MCF 10A (cell line): ENCODE measurements at places on chromosomes 2 and 18. TPM values are rescaled to one million over a fixed set of nuclear protein-coding genes. Genes with fewer than 3 reads are reported as not detected.

DNA sequence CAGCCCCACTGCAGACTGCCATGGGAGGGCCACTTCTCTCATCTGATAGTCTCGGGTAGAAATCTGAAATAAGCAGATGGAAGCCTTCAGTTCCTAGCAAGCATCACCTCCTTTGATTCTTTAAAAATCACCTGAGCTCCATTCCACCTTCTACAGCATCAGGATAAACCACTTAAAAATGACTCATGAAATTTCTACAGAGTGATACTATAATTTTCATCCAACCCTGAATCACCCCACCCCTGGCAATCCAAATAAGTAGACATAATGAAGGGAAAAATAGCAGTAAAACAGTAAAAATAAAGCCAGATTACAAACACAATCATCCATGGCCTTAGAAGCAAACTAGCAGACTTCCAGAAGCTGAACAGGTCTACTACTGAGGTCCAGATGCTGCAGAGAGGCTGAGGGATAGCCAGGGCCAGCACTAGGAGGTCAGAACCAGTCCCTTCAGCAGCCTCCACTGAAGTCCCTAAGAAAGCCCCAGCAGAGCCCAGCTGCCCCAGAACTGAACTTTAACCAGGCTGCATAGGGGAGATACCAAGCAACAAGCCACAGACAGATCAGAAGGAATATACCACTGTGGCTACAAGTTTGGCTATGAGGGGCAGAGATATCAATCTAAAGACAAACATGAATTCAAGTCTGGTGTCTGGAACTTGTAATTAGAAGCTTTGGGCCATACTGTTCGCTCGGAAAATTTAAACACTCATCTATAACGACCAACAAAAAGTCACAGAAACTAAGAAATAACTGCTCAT lies 54.7 kb upstream of the RNU4ATAC start:
- H3K27ac ChIP-seq: peak overlapping the region; percentile 49
- DNase-seq: no peak
- H3K4me3 ChIP-seq: no peak overlapping the region
- peaks cover 59% of the 10 kb centered on the region for H3K4me1 ChIP-seq
- no peaks in the 10 kb centered on the region for H3K27me3 ChIP-seq

Gene RESP18
- not detected in 2 replicates for total RNA-seq

Gene TUBA4A
- total RNA-seq: 37.2 and 80.5 TPM in 2 replicates

DNA sequence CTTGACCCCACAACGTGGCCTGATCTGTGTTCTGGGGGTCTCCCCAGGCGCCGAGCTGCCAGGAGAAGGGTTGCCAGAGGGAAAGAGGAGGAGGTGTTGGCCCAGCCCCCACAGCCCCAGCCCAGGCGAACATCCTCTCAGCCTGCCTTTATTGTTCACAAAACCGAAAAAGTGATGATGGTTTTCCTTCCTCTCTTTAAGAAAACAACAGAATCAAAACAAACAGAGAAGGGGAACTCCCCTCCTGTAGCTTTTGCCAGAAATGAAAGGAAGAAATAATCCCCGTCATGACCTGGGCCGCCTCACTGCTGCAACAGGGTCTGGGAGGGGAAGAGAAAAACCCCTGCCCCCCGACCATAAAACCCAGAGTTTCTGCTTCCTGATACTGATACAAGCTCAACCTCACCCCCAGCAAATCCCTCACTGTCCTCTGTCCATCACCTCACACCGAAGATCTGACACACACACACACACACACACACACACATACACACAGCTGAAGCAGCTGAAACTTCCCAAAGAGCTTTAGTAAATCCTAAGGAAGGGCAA lies 52.0 kb downstream of the ZFP36L2 start:
- H3K27me3 ChIP-seq: no peaks in the 10 kb centered on the region
- no peak overlapping the region for H3K4me3 ChIP-seq
- DNase-seq: no peak
- H3K27ac ChIP-seq: no peak overlapping the region

- no peak overlapping the region for H3K4me3 ChIP-seq
- H3K36me3 ChIP-seq: no peaks in the 10 kb centered on the region
- no peak for DNase-seq
- H3K27me3 ChIP-seq: no peaks in the 10 kb centered on the region
- H3K4me1 ChIP-seq: no peaks in the 10 kb centered on the region
- no peak overlapping the region for H3K27ac ChIP-seq
Measured at GRCh38 chr2:29039718-29040480, 34.4 kb downstream of the PCARE start.

- no peak overlapping the region for H3K4me3 ChIP-seq
- H3K36me3 ChIP-seq: no peaks in the 10 kb centered on the region
- no peak overlapping the region for H3K27ac ChIP-seq
- no peak for DNase-seq
- H3K27me3 ChIP-seq: peaks cover 25% of the 10 kb centered on the region
- H3K4me1 ChIP-seq: no peaks in the 10 kb centered on the region
Measured at GRCh38 chr2:217151509-217152206, 291.8 kb upstream of the TNP1 start.

GRCh38 chr2:71505086-71505769 lies 51.9 kb downstream of the DYSF start:
- no peaks in the 10 kb centered on the region for H3K4me1 ChIP-seq
- DNase-seq: no peak
- no peak overlapping the region for H3K27ac ChIP-seq
- no peaks in the 10 kb centered on the region for H3K36me3 ChIP-seq

Gene EGR4
- 0.22 and 0.37 TPM in 2 replicates for total RNA-seq

Gene LOXHD1
- total RNA-seq: not detected in 2 replicates

DNA sequence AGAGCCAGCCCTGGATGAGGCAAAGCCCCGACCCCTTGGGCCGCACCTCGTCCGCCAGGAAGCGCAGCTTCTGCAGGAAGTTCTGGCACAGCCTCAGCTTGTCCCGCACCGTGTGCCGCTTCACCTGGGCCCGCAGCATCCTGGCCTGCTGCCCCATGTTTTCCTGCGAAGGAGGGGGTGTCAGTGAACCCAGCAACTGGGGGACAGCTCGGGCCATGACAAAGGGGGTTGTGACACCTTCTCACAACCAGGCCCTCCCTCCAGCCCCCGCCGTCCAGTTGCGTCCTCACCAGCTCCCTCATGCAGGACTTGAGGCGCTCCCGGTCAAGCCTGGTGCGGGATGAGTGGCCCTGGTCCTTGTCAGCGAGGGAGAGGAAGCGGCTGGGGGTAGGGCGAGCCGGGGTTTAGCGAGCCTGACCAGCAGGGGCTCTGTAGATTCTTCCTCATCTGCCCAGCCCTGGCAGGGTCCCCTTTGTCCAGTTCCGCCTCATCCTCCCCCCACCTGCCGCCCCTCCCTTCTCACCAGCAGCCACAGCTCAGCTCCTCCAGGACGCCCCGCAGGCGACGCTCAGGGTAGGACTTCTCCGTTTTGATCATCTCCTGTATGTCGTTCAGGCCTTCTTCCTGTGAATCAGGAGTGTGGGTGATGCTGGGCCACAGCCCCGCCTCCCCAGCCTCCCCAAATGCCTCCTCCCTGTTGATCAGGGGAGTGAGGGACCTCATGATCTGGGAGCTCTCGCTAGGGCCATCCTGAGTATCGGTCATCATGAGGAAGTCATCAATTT lies 606 bp downstream of the OTOF start:
- H3K36me3 ChIP-seq: no peaks in the 10 kb centered on the region
- H3K27me3 ChIP-seq: no peaks in the 10 kb centered on the region

GRCh38 chr2:170817093-170818035 lies 677 bp downstream of the GAD1 start:
- peaks cover under 1% of the 10 kb centered on the region for H3K36me3 ChIP-seq
- peaks cover 61% of the 10 kb centered on the region for H3K27me3 ChIP-seq
- H3K27ac ChIP-seq: no peak overlapping the region
- peak overlapping the region; percentile 81 for H3K4me3 ChIP-seq
- DNase-seq: no peak

GRCh38 chr2:54209379-54209778 lies 46.6 kb downstream of the TSPYL6 start:
- peaks cover 20% of the 10 kb centered on the region for H3K4me1 ChIP-seq
- no peaks in the 10 kb centered on the region for H3K27me3 ChIP-seq
- H3K36me3 ChIP-seq: no peaks in the 10 kb centered on the region
- H3K4me3 ChIP-seq: no peak overlapping the region
- DNase-seq: no peak
- H3K27ac ChIP-seq: no peak overlapping the region

GRCh38 chr2:37377187-37377532 lies 32.7 kb downstream of the QPCT start:
- H3K27ac ChIP-seq: peak overlapping the region; percentile 61
- H3K36me3 ChIP-seq: no peaks in the 10 kb centered on the region
- H3K27me3 ChIP-seq: no peaks in the 10 kb centered on the region
- H3K4me3 ChIP-seq: peak overlapping the region; percentile 55
- peaks cover 22% of the 10 kb centered on the region for H3K4me1 ChIP-seq

DNA sequence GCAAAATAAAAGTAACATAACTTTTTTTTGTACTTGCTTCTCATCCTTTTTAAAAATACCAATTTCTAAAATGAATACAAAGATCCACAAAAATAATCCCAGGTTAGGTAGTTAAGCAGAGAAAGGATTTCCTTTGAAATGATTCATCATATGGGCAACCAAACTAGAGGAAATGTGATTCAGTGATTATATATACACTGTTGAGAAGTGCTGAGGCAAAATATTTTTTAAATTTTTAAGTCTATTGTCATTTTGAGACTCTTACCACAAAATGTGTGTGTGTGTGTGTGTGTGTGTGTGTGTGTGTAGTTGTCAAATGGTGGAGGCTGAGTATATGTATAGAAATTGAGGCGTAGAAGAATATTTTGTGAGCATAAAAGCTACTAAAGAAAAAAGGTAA lies 1075.3 kb downstream of the LRP1B start:
- H3K27ac ChIP-seq: no peak overlapping the region
- no peaks in the 10 kb centered on the region for H3K36me3 ChIP-seq
- H3K4me3 ChIP-seq: no peak overlapping the region
- H3K27me3 ChIP-seq: no peaks in the 10 kb centered on the region
- no peaks in the 10 kb centered on the region for H3K4me1 ChIP-seq

Gene ITGAV
- total RNA-seq: 56.1 TPM in 2 replicates

- DNase-seq: peak; percentile 34
- no peaks in the 10 kb centered on the region for H3K27me3 ChIP-seq
- H3K27ac ChIP-seq: peak overlapping the region; percentile 25
- peaks cover 12% of the 10 kb centered on the region for H3K36me3 ChIP-seq
- H3K4me1 ChIP-seq: peaks cover 25% of the 10 kb centered on the region
Measured at GRCh38 chr2:60516383-60516811, 37.1 kb downstream of the BCL11A start.

DNA sequence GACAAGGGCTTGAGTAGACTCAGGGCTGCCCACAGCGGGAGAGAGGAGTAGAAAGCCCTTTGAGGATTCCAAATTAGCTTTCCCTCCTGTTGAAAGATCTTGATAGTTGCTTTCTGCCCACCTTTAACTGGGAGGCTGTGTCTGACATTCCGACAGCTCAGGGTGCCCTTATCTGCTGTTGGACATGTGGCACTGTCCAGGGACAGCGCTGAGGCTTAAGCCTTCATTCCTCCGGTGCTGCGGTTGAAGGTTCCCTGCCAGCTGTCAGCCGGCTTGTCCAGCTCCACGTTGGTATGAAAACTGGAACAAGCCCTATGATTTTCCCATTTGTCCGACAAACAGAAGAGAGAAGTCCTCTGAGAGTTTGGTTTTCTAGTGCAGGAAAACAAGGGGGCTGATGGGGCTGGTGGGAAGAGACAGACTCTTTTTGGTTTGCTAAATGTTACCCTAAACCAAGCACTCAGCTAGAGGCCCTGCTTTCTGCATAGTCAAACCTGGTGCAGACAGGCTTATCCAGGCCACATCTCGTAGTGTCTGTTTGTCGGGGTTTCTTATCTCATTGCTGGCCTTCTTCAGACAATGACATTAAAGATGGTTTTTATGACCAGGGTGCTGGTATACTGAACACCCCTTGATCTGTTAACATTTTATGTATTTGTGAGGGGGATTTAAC lies 24.5 kb downstream of the GREB1 start:
- H3K4me3 ChIP-seq: no peak overlapping the region
- H3K27ac ChIP-seq: no peak overlapping the region
- DNase-seq: no peak
- peaks cover 12% of the 10 kb centered on the region for H3K4me1 ChIP-seq
- H3K27me3 ChIP-seq: peaks cover 17% of the 10 kb centered on the region

Gene STARD6
- not detected in 2 replicates for total RNA-seq

Gene MYOM1
- total RNA-seq: 0.21 and 0.88 TPM in 2 replicates

DNA sequence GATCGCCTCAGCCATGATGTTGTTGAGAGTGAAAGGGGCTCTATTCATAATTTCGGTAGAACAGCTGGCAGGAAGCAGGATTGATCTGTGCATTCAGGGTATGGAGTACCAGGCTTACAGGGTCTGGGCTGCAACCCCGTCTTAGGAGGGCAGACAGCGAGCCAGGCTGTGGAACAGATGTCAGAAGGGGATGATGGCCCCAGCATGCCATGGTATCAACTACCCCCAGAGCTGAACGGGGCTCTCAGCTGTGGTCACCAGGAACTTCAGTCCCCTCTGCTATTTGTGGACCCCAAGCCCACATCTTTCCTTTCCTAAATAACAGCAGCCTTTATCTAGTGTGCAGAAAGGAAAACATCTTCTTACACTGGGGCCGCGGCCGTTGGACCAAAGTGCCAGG lies 422.2 kb upstream of the SALL3 start:
- no peak overlapping the region for H3K4me3 ChIP-seq
- peaks cover 4% of the 10 kb centered on the region for H3K36me3 ChIP-seq
- no peak for DNase-seq
- no peaks in the 10 kb centered on the region for H3K27me3 ChIP-seq
- no peak overlapping the region for H3K27ac ChIP-seq

DNA sequence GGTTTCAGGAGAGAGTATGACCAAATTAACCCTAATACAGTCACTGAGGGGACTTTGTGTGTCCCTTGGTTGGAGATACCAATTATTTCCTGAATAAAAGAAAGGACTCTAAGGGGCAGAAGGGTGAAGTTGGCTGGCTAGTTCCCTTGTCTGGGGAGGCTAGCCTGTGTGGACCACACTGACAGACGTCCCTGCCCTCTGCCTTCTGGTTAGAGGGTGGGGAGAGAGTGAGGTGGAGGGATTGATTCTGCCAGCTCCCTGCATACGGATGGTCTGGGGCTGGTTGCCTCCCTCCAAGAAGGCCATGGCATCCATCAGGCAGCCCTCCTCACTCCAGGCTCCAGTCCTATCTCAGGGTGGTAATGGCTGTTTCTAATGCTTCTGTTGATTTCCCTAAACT lies 37.4 kb upstream of the AFF3 start:
- H3K36me3 ChIP-seq: peaks cover 17% of the 10 kb centered on the region
- no peak overlapping the region for H3K27ac ChIP-seq
- no peak overlapping the region for H3K4me3 ChIP-seq
- H3K27me3 ChIP-seq: peaks cover 22% of the 10 kb centered on the region

Gene IL37
- not detected in 2 replicates for total RNA-seq

- H3K4me1 ChIP-seq: no peaks in the 10 kb centered on the region
- DNase-seq: no peak
Measured at GRCh38 chr2:187003611-187004010, 154.6 kb upstream of the ZSWIM2 start.

DNA sequence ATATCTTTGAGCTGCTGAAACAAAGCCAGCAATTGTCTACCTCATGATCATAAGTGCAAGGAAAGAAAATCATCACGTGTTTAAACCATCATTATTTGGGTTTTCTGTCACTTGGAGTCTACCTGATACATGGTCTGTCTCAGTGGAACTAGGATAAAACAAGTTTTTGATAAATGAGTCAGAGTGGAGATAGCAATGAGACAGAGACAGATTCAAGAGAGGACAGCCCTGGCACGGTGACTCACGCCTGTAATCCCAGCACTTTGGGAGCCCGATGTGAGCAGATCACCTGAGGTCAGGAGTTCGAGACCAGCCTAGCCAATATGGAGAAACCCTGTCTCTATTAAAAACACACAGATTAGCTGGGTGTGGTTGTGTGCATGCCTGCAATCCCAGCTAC lies 93.8 kb downstream of the PMAIP1 start:
- H3K27me3 ChIP-seq: peaks cover 65% of the 10 kb centered on the region
- H3K4me3 ChIP-seq: no peak overlapping the region
- H3K27ac ChIP-seq: no peak overlapping the region

- H3K4me3 ChIP-seq: no peak overlapping the region
- DNase-seq: no peak
- no peaks in the 10 kb centered on the region for H3K4me1 ChIP-seq
- no peaks in the 10 kb centered on the region for H3K36me3 ChIP-seq
Measured at GRCh38 chr2:202124286-202124685, 51.2 kb downstream of the KIAA2012 start.
